ENCODE measurements at places on chromosomes 11 and 22.

DNA sequence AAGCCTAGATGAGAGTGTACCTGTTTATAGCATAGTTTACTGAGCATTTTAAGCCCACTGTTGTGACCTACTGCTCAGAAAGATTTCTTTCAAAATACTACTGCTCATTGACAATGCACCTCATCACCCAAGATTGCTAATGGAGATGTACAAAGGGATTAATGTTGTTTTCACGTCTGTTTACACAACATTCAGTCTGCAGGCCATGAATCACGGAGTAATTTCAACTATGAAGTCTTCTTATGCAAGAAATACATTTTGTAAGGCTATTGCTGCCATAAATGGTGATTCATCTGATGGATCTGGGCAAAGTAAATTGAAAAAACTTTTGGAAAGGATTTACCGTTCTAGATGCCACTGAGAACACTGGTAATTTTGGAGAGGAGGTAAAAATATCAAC, 112.9 kb downstream of the KIF18A start:
- DNase-seq: no peak

DNA sequence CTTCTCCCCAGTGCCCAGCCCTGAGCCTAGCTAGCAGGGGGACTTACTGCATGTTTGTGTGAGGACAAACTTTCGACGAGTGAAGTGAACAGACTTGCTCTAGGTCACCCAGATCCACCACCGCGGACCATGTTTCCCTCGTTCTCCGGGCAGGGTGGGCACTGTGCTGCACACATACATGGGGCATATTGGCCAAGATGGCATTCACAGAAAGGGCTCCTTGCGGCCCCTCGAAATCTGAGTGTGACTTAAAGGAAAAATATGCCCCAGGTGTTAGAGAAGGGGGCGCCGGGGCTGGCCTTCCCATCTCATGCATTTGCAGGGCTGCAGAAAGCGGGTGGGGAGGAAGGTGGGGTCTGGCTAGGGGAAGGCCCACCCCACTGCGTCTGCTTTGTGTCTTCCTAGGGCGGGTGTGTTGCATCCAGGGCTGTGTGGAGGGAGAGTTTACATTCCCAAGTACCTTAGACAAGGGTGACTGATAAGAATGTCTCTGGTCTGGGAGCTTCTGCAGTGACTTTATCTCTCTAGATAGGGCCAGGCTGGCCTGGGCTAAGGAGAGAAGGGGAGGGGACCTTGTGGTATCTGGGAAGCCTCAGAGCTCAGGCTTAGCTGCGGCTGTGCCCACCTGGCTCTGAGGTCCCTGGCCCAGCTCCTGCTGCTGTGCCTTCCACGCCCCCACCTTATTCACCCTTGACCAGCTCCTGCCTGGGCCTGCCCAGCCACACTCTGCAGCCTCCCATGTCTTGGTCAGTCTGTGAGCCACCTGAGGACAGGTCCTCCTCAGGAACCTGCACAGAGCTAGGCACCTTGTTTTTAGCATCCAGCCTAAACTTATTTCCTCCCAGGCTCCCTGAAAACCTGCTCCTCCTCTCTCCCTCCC, 45.8 kb downstream of the LRRC32 start:
- DNase-seq: no peak

GRCh38 chr11:2186669-2187279, 15.2 kb upstream of the TH start:
- DNase-seq: peak; percentile 77

GRCh38 chr11:129530154-129530895, 154.7 kb downstream of the BARX2 start:
- DNase-seq: no peak

DNA sequence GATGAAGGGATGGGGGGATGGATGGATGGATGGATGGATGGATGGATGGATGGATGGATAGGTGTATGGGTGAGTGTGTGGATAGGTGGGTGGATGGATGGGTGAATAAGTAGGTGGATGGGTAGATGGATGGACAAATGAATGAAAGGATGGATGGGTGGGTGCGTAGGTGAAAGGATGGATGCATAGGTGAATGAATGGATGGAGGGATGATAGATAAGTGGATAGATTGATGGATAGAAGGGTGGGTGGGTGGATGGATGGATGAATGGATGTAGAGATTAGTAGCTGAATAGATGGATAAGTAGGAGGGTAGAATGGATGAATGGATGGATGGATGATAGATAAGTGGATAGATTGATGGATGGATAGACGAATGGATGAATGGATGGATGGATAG, 152.7 kb downstream of the MN1 start:
- DNase-seq: no peak

DNA sequence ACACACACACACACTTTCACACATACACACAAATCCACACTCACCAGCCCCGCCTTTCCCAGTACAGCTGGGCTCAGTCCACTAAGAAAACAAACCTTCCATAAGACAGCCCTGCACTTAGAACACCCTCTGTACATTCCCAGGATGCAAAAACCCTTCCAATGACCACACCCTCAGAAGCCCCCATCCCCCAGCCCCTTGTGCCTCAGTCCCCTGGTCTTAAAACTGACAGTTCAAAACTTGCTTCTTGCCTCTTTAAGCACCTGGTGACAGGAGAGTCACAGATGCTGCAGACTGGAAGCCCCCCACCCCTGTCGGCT, 23.0 kb downstream of the APLNR start:
- DNase-seq: no peak

- no peak for DNase-seq
These were observed 56.2 kb downstream of the SLC22A12 start for GRCh38 chr11:64647019-64647779.

DNA sequence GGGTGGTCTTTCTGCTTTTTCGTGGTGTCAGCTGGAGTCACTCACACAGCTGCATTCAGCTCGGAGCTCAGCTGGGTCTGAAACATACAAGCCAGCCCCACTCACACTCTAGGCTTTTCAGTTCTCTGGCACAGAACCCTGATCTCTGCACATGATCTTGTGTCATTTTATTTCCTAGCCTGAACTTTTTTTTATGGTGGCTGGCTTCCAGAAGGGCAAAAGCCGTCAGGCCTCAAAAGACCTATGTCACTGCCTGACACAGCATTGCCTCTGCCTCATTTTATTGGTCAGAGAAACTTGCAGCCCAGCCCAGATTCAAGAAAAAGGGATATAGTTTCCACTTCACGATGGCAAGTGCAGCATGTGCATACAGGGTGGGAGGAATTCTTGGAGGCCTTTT, 117.8 kb downstream of the NTM start:
- DNase-seq: no peak

GRCh38 chr11:126207896-126208295, 3.6 kb downstream of the RPUSD4 start:
- no peak for DNase-seq

- peak; percentile 19 for DNase-seq
These were observed 525 bp downstream of the DGCR2 start for GRCh38 chr22:19121631-19122142.

- DNase-seq: peak; percentile 86
These were observed at the start of gene PDGFB for GRCh38 chr22:39244496-39245129. TSS of gene PDGFB (minus strand) at chr22:39244982. CDS start at chr22:39243963, 1,019 bp downstream.

- peak; percentile 74 for DNase-seq
These were observed 874 bp downstream of the ZFTA start for GRCh38 chr11:63767565-63768236.

DNA sequence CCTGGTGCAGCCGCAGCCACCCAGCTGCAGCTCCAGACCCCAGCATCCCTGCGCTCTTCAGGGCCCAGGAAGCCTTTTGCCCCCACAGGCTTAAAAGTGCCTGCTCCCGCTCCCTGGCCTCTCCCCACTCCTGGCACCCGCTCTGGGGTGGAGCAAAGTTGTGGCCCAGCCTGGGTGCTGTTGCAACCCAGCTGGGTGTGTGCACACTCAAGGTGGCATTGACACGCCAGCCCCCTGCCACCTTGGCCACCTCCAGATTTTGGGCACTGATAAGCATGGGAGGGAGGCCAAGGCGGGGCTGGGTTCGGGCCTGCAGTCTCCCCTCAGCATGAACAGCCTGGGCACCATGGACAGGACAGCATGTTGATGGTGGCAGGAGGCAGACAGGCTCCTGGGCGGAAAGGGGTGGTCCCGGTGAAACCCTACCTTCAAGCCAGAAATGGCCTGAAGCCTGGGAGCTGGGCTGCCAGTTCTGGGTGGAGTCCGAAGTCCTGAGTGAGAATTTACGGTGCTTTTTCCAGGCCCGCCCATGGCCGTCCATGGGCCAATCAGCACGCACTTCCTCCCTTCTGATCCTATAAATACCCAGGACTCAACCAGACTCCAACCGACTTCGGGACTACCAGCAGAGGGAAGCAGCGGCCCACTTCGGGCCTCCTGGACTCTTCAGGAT, 23.6 kb upstream of the RNASEH2C start:
- peak; percentile 76 for DNase-seq

DNA sequence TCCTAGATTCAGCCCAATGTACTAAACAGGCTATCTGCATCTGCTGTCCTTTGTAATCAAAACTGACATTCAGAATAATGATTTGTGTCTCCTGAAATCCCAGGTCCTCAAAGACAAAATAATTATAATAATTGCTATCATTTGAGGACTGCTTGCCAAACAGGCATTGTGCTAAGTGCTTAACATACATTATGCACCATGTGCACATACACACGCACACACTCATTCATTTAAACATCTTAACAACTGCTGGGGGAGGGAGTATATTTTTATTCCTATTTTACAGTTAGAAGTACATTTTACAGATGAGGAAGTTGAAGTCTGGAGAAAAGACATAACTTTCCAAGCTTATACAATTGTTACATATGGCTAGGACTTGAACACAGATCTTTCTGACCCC, 308.0 kb upstream of the ZC3H12C start:
- no peak for DNase-seq

GRCh38 chr11:134543241-134543640, 131.2 kb upstream of the B3GAT1 start:
- no peak for DNase-seq

DNA sequence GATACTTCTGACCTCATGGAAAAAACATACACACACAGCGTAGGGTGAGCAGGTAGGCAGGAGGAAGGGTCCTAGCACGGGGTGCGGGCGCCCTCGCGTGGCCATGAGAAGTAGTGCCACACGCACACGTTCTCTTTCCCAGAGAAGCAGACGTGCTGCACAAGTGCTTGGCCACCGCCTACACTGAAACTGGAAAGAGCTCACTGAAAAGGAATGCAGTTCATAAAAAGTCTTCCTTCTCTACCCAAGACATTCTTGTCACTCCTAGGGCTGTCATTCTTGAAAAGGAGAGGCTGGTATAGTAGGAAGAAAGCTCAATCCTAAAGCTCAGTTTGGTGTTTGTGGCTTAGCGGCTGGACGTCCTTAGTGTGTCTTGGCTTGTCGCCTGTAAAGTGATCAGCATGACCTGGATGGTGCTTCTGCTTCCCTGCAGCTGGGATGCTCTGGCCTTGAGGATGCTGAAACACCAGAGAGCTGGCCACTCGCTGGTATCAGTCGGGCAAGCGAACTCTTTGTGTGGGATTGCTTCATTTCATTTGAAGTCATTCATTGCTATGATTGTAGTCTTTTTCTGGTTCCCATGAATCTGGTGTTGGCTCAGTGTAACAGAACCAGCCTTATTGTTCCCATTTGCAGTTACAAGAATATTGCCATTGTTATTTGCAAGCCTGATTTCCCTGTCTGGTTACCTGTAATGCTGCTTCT, 303.8 kb downstream of the NTM start:
- DNase-seq: peak; percentile 51

DNA sequence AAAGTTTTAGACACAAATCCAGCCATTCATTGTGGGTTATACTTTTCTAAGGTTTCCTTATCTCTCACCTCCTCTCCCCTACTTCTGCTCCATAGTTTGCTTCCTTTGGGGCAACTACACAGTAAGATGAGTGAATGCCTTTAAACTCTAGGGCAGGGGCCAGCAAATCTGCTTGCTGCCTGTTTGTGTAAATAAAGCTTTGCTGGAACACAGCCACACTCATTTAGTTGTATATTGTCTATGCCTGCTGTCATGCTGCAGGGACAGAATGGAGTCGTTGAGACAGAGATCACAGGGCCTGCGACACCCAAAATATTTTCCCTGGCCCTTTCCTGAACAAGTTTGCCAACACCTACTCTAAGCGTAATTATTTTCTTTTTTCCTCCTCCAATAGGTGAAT, 58.7 kb downstream of the TECTA start:
- no peak for DNase-seq

DNA sequence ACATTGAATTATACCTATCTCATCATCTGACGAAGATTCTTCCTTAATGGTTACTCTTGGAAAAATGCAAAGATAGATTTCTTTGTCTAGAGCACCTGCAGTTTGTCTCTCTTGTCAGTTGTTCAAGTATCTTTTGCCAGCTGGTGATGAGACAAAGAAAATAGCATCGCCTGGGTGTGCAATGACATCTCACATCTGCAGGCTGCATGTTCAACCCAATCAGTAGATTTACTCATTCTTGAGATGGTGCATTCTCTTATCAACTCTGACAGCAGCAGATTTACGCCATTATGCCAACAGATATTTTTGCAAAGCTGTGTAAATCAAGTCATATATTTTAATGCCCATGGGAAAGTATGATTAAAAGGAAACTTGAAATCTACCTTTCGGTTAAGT, 164.6 kb upstream of the PDGFD start:
- DNase-seq: no peak

DNA sequence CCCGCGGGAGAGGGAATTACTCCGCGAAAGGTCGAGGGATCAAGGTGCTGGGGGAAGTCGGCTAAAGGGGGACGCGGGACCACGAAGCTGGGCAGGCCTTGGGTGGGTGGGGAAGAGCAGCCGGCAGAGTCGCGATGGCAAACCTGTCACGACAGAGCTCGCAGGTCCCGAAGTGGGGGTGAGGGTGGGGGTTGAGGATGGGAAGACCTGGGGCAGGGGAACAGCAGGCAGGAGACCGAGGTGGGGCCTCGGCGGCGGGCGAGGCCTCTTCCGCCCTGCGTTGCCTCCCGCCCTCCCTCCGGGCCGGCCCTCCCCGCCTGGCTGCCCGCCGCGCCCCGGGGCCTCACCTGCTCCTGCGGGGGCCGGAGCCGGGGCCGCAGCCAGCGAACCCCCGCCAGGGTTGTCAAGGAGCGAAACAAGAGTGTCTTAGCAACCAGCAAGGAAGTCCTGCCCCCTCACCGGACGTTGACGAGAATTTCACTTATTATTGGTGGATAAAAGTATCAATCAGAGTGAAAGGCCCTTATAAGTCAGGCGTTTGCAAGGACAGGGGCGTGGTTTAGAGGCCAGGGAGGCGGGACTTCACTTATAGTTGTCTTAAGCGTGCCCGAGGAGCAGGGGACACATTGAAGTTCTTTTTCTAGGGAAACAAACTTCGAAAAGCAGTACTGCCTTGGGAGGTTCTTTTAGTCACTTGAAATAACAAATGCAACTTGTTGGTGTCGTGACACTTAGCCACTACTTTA, at the start of gene DNAL4:
DNAL4 (minus strand) TSS at position 423 of the 746 bp plus-strand sequence. CDS start 11,412 bp downstream, outside the sequence.
- peak; percentile 97 for DNase-seq

DNA sequence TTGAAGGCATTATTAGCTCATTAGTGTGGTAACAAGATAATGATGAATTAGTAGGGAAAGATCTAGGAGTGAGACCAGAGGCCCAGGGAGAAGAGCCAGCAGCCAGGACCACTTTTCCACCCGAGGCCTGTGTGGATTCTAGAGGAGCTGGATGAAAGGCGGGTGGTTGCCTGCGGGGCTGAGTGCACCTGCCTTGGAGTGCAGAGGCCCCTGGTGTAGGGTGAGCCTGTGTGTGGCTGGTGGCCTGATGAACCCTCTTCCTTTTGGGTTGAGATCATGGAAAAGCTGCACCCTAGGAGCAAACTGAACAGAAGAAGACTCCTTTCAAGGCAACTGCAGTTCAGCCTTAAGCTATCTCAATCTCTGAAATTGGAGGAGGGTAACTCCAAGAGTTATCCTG, 5.9 kb upstream of the TP53AIP1 start:
- no peak for DNase-seq

- DNase-seq: no peak
These were observed 45.8 kb upstream of the MMP7 start for GRCh38 chr11:102576350-102576749.

GRCh38 chr22:38510416-38510970, 4.4 kb upstream of the DDX17 start:
- DNase-seq: no peak

- no peak for DNase-seq
These were observed 20.1 kb downstream of the OOSP3 start for GRCh38 chr11:59898650-59899049.

All from RPMI8226 (cell line).